H9 (cell line): ENCODE measurements at places on chromosomes 2 and 18. TPM values are rescaled to one million over a fixed set of nuclear protein-coding genes. Genes with fewer than 3 reads are reported as not detected.

The GPR45 gene
- not detected in 2 replicates for total RNA-seq

The MC4R gene
- total RNA-seq: not detected in 2 replicates

The CDK15 gene
- total RNA-seq: not detected in 2 replicates

The ACAA2 gene
- 115 and 116 TPM in 2 replicates for total RNA-seq

The GKN1 gene
- not detected in 2 replicates for total RNA-seq

The DSG2 gene
- total RNA-seq: 104 and 107 TPM in 2 replicates

The ANKRD53 gene
- total RNA-seq: 0.28 and 0.88 TPM in 2 replicates

The IL36RN gene
- total RNA-seq: not detected in 2 replicates

The FOXI3 gene
- total RNA-seq: 18.3 and 19.2 TPM in 2 replicates

The MTERF4 gene
- 35.0 and 36.6 TPM in 2 replicates for total RNA-seq

The RNF152 gene
- total RNA-seq: 2.3 and 2.6 TPM in 2 replicates

The ANKRD23 gene
- total RNA-seq: 2.3 and 2.4 TPM in 2 replicates

- no peaks in the 10 kb centered on the region for H3K4me1 ChIP-seq
- no peaks in the 10 kb centered on the region; the same call in 1 of the 2 replicates for H3K27me3 ChIP-seq
Observed at GRCh38 chr2:67255933-67256615, 141.1 kb upstream of the ETAA1 start.

- H3K27ac ChIP-seq: no peak overlapping the region
- H3K36me3 ChIP-seq: peaks cover 89% of the 10 kb centered on the region
- no peaks in the 10 kb centered on the region for H3K27me3 ChIP-seq
- H3K4me1 ChIP-seq: peaks cover 8% of the 10 kb centered on the region
- no peak for DNase-seq
Observed at GRCh38 chr2:127485051-127485693, 41.1 kb downstream of the IWS1 start.

DNA sequence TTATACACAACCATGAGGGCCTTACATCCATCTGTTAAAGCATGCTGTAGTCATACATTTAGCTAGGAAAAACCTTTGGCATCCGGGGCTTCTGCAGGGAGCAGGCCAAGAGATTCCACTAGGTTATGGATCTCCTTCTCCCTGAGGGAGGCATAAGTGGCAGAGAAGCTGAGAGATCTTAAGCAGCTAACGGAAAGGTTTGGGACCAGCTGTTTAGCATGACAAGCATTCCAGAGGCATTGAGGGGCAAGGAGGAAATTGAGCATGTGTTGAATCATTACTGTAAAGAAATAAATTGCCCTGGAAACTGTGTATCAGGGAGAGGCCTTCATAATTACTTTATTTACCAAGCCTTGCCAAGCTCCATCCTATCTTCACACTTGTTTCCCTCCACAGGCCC, 643.1 kb downstream of the CNTNAP5 start:
- no peaks in the 10 kb centered on the region for H3K27me3 ChIP-seq
- peaks cover 8% of the 10 kb centered on the region; the same call in 1 of the 2 replicates for H3K4me1 ChIP-seq
- DNase-seq: no peak
- H3K4me3 ChIP-seq: no peak overlapping the region

- H3K27ac ChIP-seq: no peak overlapping the region
- H3K4me1 ChIP-seq: no peaks in the 10 kb centered on the region
- H3K4me3 ChIP-seq: no peak overlapping the region
- no peak for DNase-seq
- no peaks in the 10 kb centered on the region for H3K27me3 ChIP-seq
Observed at GRCh38 chr2:58378152-58378551, 137.0 kb upstream of the FANCL start.

- peak; percentile 87 for DNase-seq
- peaks cover 12% of the 10 kb centered on the region for H3K36me3 ChIP-seq
Observed at GRCh38 chr2:64606479-64607363, 47.0 kb downstream of the SERTAD2 start.

GRCh38 chr2:197442857-197443256, 8.0 kb upstream of the SF3B1 start:
- H3K27ac ChIP-seq: no peak overlapping the region
- no peaks in the 10 kb centered on the region for H3K4me1 ChIP-seq

DNA sequence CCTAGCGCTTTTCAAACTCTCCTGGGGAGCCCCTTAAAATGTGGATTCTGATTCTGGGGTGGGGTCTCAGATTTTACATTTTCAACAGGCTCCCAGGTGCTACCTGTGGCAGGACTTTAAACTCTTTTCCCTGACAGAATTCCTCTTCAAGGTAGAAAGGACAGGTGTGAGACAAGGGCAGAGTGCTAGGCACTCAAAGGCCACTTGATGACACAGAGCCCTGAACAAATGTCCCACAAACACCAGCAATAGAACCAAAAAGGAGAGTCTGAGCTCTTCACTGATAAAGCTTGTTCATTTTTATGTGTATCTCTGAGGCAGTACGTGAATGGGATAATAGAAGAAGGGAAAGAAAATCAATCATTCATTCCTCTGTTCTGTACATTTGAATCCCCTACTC, 77.7 kb upstream of the PELI1 start:
- no peaks in the 10 kb centered on the region for H3K36me3 ChIP-seq
- H3K4me3 ChIP-seq: no peak overlapping the region
- H3K27me3 ChIP-seq: no peaks in the 10 kb centered on the region
- no peak overlapping the region for H3K27ac ChIP-seq

GRCh38 chr2:222613715-222614331, 42.1 kb downstream of the FARSB start:
- H3K27me3 ChIP-seq: no peaks in the 10 kb centered on the region
- H3K27ac ChIP-seq: no peak overlapping the region
- peak; percentile 31 for DNase-seq
- H3K4me1 ChIP-seq: no peaks in the 10 kb centered on the region; the same call in 1 of the 2 replicates
- peaks cover 46% of the 10 kb centered on the region for H3K36me3 ChIP-seq
- no peak overlapping the region for H3K4me3 ChIP-seq

DNA sequence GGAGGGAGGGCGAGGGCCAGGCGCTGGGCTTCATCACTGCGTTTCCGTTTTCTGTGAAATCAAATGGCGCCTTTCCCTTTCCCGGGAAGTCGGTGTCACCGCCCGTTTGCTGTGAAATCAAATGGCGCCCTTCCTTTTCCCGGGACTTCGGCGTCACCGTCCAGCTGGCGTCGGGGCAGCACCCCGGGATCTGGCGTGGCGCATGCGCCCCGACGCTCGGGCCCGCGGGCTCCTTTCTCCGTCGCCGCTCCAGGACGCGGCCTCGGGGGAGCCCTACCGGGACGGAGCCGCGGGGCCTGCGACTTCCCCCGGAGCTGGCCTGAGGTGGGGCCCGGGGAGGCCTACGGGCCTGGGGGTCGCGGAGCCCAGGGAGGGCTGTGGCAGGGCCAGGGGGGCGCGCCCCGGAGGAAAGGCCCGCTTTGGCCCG, at the start of gene FAM228A:
FAM228A (plus strand) TSS at position 203 of the 427 bp plus-strand sequence. CDS start 428 bp downstream, outside the sequence.
- no peak for DNase-seq
- H3K27me3 ChIP-seq: no peaks in the 10 kb centered on the region
- no peak within 1 kb of the TSS for H3K27ac ChIP-seq
- no peaks in the 10 kb centered on the region for H3K36me3 ChIP-seq

DNA sequence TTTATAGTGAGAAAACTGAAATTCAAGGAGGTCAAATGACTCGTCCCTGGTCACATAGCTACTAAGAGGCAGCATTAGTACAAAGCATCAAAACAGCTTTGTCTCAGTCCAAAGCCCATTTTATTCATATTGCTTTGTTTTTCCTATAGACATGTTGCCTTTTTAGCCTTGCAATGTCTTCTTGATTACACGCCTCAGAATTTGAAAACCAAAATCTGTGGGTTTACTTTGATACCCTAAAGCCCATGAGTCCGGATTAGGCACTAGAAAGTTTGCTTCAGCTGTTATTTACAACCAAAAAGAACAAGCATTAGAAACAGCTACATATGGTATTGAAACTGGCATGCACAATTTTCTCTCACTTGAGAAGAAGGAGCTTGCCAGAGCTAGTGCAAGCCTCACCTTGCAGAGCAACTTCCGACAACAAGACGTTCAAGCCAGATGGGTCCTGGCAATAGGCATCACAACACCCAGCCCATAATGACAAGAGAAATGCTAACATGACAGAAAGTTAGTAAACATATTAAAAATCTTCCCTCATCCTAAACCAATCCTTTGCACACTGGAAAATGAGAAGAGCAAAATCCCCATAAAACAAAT, 276.8 kb downstream of the RIT2 start:
- no peaks in the 10 kb centered on the region for H3K4me1 ChIP-seq
- H3K36me3 ChIP-seq: no peaks in the 10 kb centered on the region
- no peak overlapping the region for H3K27ac ChIP-seq
- no peaks in the 10 kb centered on the region for H3K27me3 ChIP-seq
- no peak for DNase-seq
- no peak overlapping the region for H3K4me3 ChIP-seq

DNA sequence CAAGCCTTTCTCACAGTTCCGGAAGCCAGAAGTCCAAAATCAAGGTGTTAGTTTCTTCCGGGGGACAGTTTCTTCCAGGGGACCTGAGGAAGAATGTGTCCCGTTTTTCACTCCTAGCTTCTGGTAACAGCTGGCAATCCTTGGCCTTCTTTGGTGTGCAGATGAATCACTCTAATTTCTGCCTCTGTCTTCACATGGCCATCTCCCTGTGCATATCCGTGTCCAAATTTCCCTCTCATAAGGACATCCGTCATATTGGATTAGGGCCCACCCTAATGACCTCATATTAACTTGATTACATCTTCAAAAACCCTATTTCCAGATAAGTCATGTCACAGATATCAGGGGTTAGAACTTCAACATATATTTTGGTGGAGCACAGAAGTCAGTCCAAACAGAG, 141.4 kb downstream of the ZEB2 start:
- no peak for DNase-seq
- no peaks in the 10 kb centered on the region for H3K27me3 ChIP-seq
- no peaks in the 10 kb centered on the region for H3K4me1 ChIP-seq
- H3K36me3 ChIP-seq: no peaks in the 10 kb centered on the region
- no peak overlapping the region for H3K4me3 ChIP-seq
- no peak overlapping the region for H3K27ac ChIP-seq

- no peaks in the 10 kb centered on the region for H3K4me1 ChIP-seq
- H3K4me3 ChIP-seq: no peak overlapping the region
- no peak for DNase-seq
- no peaks in the 10 kb centered on the region for H3K27me3 ChIP-seq
- no peak overlapping the region for H3K27ac ChIP-seq
Observed at GRCh38 chr2:169105476-169105875, 36.1 kb downstream of the DHRS9 start.

- H3K27ac ChIP-seq: no peak overlapping the region
- H3K27me3 ChIP-seq: no peaks in the 10 kb centered on the region
- H3K36me3 ChIP-seq: peaks cover 3% of the 10 kb centered on the region; the same call in 1 of the 2 replicates
- H3K4me3 ChIP-seq: no peak overlapping the region
- no peaks in the 10 kb centered on the region; the same call in 1 of the 2 replicates for H3K4me1 ChIP-seq
Observed at GRCh38 chr2:44686561-44686960, 254.9 kb upstream of the SIX3 start.

GRCh38 chr2:100845141-100845991, 25.4 kb downstream of the NPAS2 start:
- no peak for DNase-seq
- H3K27me3 ChIP-seq: no peaks in the 10 kb centered on the region
- H3K27ac ChIP-seq: no peak overlapping the region
- no peak overlapping the region for H3K4me3 ChIP-seq

GRCh38 chr2:30713698-30714097, 93.5 kb downstream of the CAPN13 start:
- peaks cover 10% of the 10 kb centered on the region for H3K36me3 ChIP-seq
- H3K4me3 ChIP-seq: 0 out of 3 replicates have a peak overlapping the region, but pooled peaks have one; percentile 21
- H3K4me1 ChIP-seq: no peaks in the 10 kb centered on the region
- H3K27me3 ChIP-seq: no peaks in the 10 kb centered on the region

- no peaks in the 10 kb centered on the region; the same call in 1 of the 2 replicates for H3K4me1 ChIP-seq
Observed at GRCh38 chr2:189849550-189849949, 65.3 kb downstream of the PMS1 start.

DNA sequence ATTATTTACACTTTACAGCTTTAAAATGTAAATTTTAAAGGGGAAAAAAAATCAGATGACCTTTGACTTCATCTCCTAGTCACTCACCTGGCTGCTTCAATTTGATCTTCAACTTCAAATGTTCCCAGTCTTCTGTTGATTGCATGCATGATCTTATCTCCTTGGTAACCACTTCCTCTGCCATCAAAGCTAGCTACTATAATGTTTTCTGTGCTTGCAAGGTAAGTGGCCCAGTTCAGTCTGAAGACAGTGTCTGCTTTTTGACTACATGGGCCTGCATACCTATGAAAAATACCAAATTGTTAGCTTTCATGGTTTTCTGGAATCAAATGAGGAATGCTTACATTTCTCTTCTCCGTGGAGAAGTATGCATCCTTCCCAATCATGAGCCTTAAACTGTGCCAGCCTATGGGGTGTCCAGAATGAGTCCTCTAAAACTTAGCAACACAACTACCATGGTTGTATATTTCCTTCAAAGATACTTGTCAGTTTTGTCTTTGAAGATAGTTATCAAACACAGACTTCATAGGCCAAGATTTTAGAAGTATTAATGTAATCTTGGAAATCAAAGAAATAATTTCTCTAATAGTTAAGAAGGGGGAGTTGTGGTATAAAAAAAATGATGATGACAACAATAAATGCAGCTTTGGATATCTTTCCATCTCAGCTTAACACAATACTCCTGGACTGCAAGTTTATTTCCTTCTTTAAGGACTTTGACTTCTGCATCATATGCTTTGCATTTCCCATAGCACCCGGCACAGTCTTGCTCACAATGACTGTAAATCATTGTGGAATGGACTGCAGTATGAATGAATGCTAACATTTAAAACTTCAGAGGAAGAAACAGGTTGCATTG, 62.1 kb downstream of the DPP4 start:
- no peak for DNase-seq
- H3K4me1 ChIP-seq: peaks cover 3% of the 10 kb centered on the region; the same call in 1 of the 2 replicates
- H3K27ac ChIP-seq: no peak overlapping the region
- no peak overlapping the region for H3K4me3 ChIP-seq
- H3K36me3 ChIP-seq: no peaks in the 10 kb centered on the region

GRCh38 chr2:27795868-27796277, 24.4 kb downstream of the MRPL33 start:
- no peaks in the 10 kb centered on the region for H3K4me1 ChIP-seq
- H3K36me3 ChIP-seq: no peaks in the 10 kb centered on the region
- no peaks in the 10 kb centered on the region for H3K27me3 ChIP-seq
- no peak for DNase-seq
- H3K27ac ChIP-seq: no peak overlapping the region

- H3K27ac ChIP-seq: no peak overlapping the region
- no peaks in the 10 kb centered on the region for H3K4me1 ChIP-seq
- H3K4me3 ChIP-seq: no peak overlapping the region
- peaks cover 2% of the 10 kb centered on the region; the same call in 1 of the 2 replicates for H3K27me3 ChIP-seq
- no peaks in the 10 kb centered on the region for H3K36me3 ChIP-seq
- no peak for DNase-seq
Observed at GRCh38 chr2:204234248-204234647, 297.7 kb downstream of the ICOS start.

DNA sequence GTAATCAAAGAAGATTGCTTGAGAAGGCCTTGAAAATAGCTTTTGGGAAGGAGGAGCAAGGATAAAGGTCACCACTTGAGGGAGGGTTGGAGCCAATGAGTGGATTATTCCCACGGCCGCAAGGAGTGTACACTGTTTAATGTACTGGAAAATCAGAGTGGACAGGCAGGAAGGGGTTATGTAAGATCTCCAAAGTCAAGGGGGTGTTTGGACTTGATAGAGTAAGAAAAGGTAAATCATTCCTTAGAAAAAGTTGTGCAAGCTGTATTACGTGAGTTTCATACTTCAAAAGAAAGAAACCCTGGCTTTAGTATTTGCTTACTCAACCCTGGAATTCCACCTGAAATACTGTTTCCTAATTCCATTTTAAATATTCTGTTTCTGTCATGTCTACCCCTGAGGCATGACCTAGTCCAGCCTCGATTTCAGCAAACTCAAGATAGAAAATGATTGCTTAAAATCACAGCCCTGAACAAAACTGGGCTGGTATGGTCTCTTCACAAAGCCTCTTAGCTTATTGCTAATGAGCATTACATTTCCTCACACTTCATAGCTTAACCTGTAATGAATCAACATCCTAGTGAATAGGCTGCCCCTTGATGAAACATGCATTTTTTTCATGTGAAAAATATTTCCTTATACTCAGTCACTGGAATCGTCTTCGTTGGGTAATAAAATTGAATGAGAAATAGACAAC, 1.1 kb downstream of the MREG start:
- peaks cover 2% of the 10 kb centered on the region; the same call in 1 of the 2 replicates for H3K36me3 ChIP-seq
- no peaks in the 10 kb centered on the region for H3K4me1 ChIP-seq
- no peak for DNase-seq
- H3K27ac ChIP-seq: no peak overlapping the region
- no peaks in the 10 kb centered on the region for H3K27me3 ChIP-seq
